Stimulated activated CD4-positive, alpha-beta T cell treated with anti-CD3 and anti-CD28 coated beads, Interleukin-2, amount 100 ng/mL, for 48 hours (primary cell): ENCODE measurements at places on chromosomes 1 and 21.

- no peak for DNase-seq
Measured at GRCh38 chr1:109664671-109665070, 3.2 kb upstream of the GSTM2 start.

DNA sequence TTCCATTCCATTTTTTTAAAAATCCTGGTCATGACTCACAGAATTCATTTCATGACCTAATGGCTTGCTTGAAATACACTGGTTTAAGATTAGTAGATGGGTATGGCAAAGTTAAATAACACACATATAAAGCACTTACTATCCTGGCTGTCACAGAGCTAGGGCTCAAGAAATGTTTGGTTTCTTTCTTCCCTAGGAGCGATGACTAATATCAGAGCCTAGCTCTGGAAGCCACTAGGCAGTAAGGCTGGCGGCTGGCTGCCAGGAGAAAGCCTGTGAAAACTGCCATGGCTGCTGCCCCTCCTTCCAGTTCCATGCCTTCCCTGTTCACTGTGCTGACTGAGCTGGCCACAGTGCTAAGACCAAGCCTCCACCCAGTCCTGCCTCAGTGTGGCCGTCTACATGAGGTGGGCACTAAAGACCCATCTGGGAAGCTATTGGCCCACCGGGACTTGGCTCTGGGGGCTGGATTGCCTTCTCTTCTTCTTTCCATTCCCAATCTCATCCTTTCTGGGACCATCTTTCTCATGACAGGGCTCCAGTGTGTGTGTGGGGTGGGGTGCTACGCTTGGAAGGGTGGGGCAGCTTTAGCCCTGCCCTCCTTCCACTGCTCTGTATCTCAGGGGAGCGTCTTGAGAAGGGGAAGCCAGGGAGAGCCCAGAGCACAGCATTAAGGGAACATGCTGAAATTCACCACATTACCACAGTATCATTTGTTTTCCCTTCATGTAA lies 10.8 kb upstream of the ASCL5 start:
- no peak for DNase-seq

GRCh38 chr1:245322673-245323072 lies 167.9 kb downstream of the KIF26B start:
- DNase-seq = no peak

- DNase-seq = no peak
Measured at GRCh38 chr1:7636795-7637526, 134.1 kb upstream of the VAMP3 start.

GRCh38 chr21:28742527-28742926 lies 250.2 kb downstream of the LTN1 start:
- no peak for DNase-seq

- DNase-seq = no peak
Measured at GRCh38 chr1:118073648-118074435, 111.2 kb downstream of the SPAG17 start.
